Regular cardiac myocyte (primary cell): ENCODE measurements at places on chromosomes 2 and 18. TPM values are rescaled to one million over a fixed set of nuclear protein-coding genes. Genes with fewer than 3 reads are reported as not detected.

Gene APOB
- total RNA-seq: under 0.01 TPM in 1 of 2 replicates, not detected in the other

Gene DSG1
- not detected in 2 replicates for total RNA-seq

Gene EFR3B
- total RNA-seq: 0.56 and 1.7 TPM in 2 replicates

Gene WDR75
- total RNA-seq: 59.8 and 64.2 TPM in 2 replicates

Gene GPR45
- not detected in 2 replicates for total RNA-seq

Gene SKA1
- 2.8 and 19.6 TPM in 2 replicates for total RNA-seq

Gene ZNF407
- 12.7 and 16.5 TPM in 2 replicates for total RNA-seq

Gene ITGA4
- 66.8 and 86.3 TPM in 2 replicates for total RNA-seq

Gene NCKAP5
- total RNA-seq: 5.0 and 9.9 TPM in 2 replicates

Gene PLCL1
- total RNA-seq: 7.3 and 12.3 TPM in 2 replicates

Gene EMILIN2
- 11.0 and 16.1 TPM in 2 replicates for total RNA-seq

Gene INHBB
- total RNA-seq: 0.85 TPM in 1 of 2 replicates, not detected in the other

Gene PMAIP1
- total RNA-seq: 2.5 and 6.7 TPM in 2 replicates

Gene CYBRD1
- total RNA-seq: 81.9 and 312 TPM in 2 replicates

Gene XDH
- total RNA-seq: 0.28 and 0.38 TPM in 2 replicates

Gene DHRS9
- under 0.01 and 0.19 TPM in 2 replicates for total RNA-seq

Gene RBKS
- total RNA-seq: 1.5 and 2.3 TPM in 2 replicates

Gene CXCR4
- 0.77 and 0.85 TPM in 2 replicates for total RNA-seq

Gene AGXT
- total RNA-seq: not detected in 2 replicates

Gene GALNT14
- 0.85 and 1.7 TPM in 2 replicates for total RNA-seq

Gene FAM228A
- total RNA-seq: 0.38 and 0.85 TPM in 2 replicates

Gene ACMSD
- total RNA-seq: 0.28 TPM in 1 of 2 replicates, not detected in the other

Gene PGAP1
- total RNA-seq: 5.2 and 11.0 TPM in 2 replicates

Gene COPS8
- 114 and 133 TPM in 2 replicates for total RNA-seq

Gene MYO3B
- under 0.01 and 0.28 TPM in 2 replicates for total RNA-seq

Gene SDC1
- 14.4 and 19.6 TPM in 2 replicates for total RNA-seq

Gene SCYGR4
- not detected in 2 replicates for total RNA-seq

Gene TGFBRAP1
- 13.6 and 14.4 TPM in 2 replicates for total RNA-seq

Gene IL1RL1
- total RNA-seq: 1.1 and 2.3 TPM in 2 replicates

Gene MFF
- total RNA-seq: 51.8 and 102 TPM in 2 replicates

Gene NT5DC4
- total RNA-seq: not detected in 2 replicates

Gene TXNDC2
- total RNA-seq: not detected in 2 replicates

Gene LOXHD1
- total RNA-seq: not detected in 2 replicates

Gene CFAP65
- total RNA-seq: not detected in 2 replicates

Gene IL18R1
- total RNA-seq: 0.96 and 1.4 TPM in 2 replicates

Gene TFCP2L1
- total RNA-seq: 0.19 and 0.28 TPM in 2 replicates

Gene M1AP
- under 0.01 and 0.19 TPM in 2 replicates for total RNA-seq

Gene MGAT5
- 55.6 and 92.7 TPM in 2 replicates for total RNA-seq

Gene SP5
- total RNA-seq: not detected in 2 replicates

Gene CYP27A1
- 0.58 and 2.0 TPM in 2 replicates for total RNA-seq

Gene ZSWIM2
- total RNA-seq: under 0.01 TPM in 2 replicates

Gene GKN1
- not detected in 2 replicates for total RNA-seq

Gene KLHL14
- total RNA-seq: under 0.01 TPM in 1 of 2 replicates, not detected in the other

Gene SERPINB4
- total RNA-seq: not detected in 2 replicates

Gene DLGAP1
- total RNA-seq: 1.7 and 5.4 TPM in 2 replicates

Gene SPIRE1
- 26.3 and 29.9 TPM in 2 replicates for total RNA-seq

Gene HAAO
- 0.38 and 0.56 TPM in 2 replicates for total RNA-seq
